ENCODE measurements at places on chromosomes 6 and 20.

DNA sequence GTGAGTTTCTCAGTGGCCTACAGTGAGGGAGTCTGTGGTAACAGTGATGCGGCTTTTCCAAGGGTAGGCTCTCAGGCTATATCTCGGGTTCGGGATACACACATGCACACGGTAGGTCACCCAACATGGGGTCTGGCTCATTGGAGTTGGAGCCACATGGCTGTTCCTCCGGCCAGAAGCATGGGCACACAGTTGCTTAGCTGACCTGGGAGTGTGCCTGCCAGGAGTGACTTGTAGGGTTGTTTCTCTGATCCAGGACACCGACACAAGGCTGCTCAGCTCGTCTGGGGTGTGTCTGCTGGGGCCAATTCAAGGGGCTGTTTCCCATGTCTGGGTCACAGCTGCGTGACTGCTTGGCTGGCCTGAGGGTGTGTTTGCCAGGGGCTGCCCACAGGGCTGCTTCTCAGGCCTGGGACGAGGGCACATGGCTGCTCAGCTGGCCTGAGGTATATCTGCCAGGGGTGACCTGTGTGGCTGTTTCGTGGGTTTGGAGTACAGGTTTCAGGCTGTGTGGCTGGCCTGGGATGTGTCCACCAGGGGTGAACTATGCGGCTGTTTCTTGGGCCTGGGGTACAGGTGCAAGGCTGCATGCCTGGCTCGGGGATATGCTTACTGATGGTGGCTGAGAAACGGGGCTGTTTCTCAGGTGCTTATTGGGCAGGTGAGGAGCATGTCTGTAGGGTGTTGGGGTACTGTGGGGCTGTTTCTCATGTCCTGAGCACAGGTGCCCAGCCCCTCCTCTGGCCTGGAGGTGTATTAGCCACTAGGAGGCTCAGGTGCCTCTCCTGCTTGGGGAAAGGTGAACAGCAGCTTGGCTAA is 15.2 kb downstream of the KIF25 start:
- no peak for DNase-seq

DNA sequence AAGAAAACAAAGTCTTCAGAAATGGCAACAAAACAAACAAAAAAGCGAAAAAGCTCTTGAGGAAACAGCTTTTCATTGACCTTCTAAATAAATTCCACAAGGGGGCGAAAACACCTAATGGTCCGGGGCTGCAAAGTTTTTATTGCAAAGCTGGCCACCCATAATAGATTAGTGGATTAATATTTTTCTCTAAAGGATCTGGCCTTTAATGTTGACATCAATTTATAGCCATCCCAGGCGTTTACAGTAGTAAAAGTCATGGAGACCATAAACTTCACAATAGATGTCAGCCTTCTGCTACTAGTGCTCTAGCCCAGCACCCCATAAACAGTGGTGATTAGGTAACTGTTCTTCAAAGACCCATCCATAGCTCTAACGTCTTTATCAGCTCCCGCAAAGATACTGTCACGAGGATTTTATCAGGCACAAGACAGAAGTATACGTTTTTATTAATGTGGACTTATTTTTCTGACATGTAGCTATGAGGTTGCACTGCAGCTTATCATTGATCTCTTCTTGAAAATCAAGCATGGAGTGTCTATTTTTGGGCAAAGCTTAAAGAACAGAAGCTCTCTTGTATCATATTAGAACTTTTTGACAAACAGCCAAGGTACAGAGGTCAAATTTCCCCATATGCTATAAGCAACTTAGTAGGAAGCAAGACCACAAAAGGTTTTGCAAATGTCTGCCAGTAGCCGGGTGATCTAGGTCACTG is 4.7 kb downstream of the CITED2 start:
- peak; percentile 59 for DNase-seq

- DNase-seq, result no peak
Measured at GRCh38 chr20:3459881-3460307, 10.9 kb upstream of the ATRN start.

- no peak for DNase-seq
Measured at GRCh38 chr20:43832096-43832816, 82.4 kb upstream of the TOX2 start.

DNA sequence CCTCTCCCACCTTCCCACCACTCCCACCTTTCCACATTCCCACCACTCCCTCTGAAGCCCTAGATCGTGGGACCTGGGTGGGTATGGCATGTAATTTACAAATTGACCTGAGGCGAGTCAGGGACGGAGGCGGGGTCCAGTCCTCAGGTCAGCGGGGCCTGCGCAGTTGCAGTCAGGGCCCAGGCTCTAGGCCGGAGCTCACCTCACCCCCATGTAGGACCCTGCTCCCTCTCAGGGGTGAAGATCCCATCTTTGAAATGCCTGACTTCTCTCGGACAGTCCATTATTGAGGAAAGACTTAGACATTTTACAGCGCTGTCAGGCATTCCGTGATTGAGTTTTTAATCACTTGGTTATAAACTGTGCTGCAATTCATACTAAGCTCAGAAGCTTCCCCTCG is 10.5 kb downstream of the THBS2 start:
- DNase-seq, result no peak

GRCh38 chr20:52899041-52899608 is 73.0 kb upstream of the TSHZ2 start:
- DNase-seq, result no peak

Data from thymus (tissue), 14 donors.